Activated T-helper 1 cell treated with anti-CD3 and anti-CD28 coated beads, Interleukin-2, amount 50 U/mL, for 16 hours (primary cell): ENCODE measurements at places on chromosomes 4 and X.

GRCh38 chr4:106854569-106855351, 181.4 kb downstream of the DKK2 start:
- DNase-seq: no peak

DNA sequence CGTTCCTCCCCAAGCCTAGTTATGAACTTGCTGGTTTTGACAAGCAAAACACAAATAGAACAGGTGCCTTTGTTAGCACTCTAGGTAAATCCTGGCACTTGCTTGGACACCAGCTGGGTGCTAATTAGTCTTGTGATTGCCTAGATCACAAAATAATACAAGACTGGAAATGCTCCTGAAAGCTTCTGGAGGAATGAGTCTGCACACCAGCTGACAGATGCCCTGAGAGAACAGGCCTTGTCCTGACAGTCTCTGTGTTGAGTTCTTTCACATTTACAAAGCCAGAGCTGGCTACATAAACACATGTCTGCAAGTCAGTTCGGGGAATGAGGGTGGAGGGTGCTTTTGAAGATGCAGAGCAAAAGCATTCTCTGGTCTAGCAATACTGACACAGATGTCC, 93.8 kb downstream of the ELOVL6 start:
- no peak for DNase-seq

DNA sequence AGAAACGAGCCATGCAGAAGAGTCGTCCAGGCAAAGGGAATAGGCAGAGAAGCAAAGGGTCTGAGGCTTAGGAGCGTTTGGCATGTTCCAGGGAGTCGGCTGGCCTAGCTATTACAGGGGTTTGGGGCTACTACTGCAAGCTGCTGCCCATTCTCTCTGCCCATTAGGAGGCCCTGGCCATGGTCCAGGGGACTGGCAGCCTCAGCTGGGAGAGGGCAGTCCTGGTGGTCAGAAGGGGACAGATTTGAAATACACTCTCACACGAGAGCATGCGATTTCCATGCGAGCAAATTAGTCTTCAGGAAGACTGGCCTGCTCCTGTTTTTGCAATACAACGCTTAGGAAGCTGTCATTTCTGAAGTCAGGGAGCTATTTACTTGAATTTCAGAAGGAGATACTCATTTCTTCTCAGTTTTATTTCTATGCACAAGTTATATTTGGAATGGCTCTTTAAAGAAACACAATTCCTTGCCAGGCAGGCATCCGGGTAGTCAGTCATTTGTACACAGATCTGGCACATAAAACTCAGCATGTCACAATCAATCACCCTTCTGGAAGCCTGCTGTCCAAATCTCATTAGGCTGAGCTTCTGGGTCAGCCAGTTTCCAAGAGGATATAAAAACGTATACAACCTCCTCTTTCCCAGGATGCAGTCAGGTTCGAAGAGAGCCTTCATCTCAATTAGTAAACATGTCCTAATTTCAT, 27.0 kb downstream of the PROM1 start:
- DNase-seq: no peak

DNA sequence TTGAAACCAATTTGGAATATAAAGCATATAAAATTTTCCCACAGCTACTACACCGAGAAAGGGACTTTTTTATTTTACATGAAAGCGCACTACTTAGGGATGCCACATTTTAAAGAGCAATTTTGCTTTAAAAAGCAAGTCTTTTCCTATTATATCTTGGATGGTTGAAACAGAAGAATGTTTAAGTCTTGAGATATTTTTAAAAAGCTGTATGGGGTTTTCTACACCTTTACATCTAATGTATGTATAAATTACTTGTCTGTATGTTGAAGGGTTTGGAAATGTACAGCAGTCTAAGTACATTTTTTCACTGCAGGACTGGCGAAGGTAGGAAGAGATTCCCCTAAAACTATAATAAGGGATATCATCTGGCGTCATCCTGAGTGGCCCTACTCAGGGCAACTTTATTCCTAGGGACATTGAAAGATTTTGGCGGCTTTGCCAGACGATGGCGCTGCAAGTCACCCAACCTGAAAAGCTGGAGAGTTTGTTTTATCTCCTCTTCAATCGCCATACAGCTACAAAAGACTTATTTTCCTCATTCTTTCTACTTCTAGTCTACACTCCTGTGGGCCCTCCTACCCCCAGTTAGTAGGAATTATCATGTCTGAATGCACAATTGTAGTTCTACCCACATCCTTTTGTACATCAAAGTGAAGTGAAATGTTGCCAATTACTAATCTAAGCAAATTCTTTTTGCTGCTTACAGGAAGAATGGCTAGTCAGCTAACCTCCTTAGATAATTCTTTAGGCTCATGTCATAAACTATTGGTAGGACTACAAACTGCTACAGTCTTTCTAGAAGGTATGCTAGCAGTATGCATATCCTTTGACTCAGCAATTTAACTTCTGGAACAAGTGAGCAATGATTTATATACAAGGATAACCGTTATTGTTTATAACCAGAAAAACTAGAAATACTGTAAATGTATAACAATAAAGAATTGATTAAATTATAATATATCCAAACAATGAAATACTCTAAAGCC, 782 bp upstream of the NEK1 start:
- peak; percentile 46 for DNase-seq

DNA sequence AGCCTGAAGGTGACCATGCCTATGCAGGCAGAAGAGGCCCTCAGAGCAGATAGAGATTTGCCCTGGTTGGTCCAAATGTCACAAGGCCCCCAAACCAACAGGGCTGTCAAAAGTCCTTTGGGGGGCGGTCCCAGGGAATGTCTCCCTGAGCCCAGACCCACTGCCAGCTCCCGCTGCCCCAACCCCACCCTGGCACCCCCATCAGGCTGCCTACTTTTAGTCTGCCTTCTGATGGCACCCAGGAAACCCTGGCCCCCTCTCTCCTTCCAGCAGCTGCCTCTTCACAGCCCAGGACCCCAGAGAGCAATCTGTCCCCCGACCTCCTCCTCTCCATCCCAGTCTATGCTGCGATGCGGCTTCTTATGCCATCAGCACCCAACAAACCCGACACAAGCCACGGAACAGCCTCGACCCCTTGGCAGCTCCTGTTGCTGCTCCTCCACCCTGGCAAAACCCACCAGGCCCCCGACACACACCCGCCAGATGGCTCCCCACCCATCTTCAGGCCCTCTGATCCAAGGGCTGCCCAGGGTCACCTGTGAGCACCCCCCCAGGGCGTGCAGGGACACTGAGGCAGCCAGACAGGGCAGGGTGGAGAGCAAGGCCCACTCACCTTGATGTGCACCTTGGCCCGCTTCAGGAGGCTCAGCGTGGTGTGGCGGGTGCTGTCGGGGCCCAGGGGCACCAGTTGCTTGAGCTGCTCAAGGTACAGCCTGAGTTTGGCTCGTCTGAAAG, 9.9 kb downstream of the MXD4 start:
- DNase-seq: no peak

DNA sequence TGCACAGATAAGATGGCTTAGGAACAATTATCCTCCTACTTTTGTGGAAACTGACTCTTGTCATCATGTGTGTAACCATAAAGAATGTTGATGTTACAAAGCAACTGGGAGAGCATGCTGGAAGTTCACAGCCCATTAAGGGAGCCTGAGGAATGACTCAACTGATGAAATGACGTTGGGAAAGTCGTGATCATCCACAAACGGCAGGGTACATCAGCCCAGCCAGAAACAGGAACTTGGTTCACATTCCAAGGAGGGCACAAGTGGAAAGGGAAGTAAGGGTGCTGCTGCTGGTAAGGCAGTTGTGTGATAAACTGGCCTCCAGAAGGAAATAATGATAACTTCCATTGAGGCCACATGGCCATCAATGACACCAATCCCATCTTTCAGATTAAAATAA, 6.7 kb downstream of the TEC start:
- DNase-seq: no peak

GRCh38 chrX:17374619-17375366, at the start of gene NHS:
Gene NHS (plus strand): TSS chrX:17375200. CDS start chrX:17375758, 558 bp downstream.
- DNase-seq: no peak

- no peak for DNase-seq
Observed at GRCh38 chr4:155914782-155915181, 11.3 kb downstream of the TDO2 start.

DNA sequence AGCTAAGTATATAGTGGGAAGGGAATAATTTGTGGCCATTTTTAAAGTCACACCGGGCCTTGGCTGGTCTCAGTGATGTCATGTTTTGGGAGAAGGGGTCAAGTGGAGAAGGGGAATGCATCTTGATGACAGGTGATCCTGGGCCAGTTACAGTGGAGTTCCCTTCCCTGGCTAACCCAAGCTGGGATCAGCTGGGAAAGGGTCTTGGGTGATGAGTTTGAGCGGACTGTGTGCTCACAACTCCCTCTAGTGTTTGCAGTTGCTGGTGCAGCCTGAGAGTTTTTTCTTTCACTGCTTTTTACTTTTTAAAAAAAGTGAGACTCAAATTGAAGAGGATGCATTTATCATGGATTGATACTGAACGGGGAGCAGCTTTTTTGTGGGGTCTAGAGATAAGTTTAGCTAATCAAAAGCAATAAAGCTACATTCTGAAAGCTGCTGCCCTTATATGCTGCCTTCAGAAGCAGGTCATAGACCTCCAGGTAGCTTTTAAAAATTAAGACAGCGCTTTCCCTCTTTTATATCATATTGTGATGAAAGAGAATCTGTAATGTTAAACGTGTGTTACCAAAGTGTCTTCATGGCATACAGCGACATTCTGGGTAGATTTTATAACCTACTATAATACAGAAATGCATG, 164.7 kb downstream of the DCLK2 start:
- DNase-seq: no peak

GRCh38 chr4:38290366-38290765, 330.2 kb downstream of the PTTG2 start:
- DNase-seq: no peak

DNA sequence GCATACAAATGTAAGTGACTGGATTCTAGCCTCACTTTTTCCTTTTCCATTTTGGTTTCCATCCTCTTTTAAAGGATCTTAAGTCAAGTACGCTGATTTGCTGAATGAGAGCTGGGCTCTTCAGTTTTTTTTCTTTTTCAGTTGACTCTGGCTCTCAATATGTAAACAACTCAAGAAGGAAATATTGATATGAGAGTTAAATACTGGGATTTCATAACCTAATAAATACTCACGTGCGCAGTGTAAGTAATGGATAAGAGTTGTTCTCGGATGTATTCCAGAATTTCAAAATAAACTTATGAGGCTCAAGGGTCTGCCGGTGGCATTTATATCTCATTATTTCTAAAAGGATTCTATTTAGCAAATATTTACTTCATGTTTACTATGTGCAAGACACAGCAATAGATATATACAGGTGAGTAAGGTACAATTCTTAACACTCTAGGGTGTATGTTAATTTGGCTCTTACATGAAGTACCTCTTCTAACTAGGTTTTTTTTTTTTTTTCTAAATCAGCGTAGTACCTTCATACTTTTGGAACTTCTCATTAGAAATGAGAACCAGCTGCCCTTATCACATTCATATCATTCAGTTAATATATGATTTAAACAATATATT, 11.0 kb upstream of the MAGEB10 start:
- DNase-seq: no peak

GRCh38 chrX:152313529-152314302, 137.4 kb downstream of the GABRA3 start:
- no peak for DNase-seq

DNA sequence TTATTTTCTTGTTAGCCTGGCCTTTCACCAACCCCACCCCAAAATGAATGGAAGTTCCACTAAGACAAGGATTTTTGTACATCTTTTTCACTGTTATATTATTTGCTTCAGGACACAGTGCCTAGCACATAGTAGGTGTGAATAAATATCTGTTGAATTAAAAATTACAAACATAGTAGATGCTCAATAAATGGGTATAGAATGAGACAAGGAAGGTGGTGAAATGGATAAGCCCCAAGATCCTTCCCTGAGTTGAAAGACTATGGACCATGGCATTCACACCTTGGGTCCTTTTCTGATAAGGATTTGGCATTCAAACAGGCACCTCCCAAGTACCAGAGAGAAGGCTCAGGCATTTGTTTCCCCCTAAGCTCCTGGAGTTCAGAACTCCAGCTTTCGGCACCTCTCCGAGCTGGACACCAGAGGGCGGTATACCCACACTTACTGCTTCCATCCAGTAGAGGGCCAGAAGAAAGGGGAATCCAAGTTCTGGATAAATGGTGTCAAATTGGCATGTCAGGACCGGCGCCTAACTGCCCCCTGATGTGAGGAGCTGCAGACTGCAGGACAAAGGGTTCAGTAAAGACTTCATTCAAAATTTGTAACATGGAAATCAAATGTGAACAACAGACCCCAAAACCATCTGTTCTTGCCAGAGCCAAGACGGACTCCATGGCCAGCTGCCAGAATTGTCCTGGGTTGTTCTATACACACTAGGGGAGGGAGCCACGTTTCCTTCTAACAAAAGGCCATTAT, 193.0 kb downstream of the GPC3 start:
- peak; percentile 5 for DNase-seq

DNA sequence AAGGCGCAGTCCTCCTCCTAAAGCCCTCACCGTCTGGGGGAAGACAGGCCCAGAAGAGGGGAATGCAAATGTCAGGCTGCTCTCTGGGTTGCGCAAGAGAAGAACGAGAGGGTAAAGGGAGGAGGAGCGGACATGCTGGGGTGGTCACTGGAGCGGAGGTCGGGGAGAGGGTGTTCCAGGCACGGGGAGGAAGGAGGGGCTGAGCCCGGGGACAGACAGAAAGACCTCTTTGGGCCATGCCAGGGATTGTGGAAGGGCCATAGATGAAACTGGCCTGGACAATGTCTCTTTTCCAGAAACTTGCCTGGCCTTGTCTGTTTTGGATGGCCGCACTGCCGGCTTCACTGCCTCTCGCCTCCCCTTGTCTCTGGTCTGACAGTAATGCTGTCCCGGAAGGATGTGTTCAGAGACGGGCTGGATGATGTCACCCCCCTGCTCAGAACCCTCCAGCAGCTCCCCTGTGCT, 121.0 kb downstream of the SORCS2 start:
- no peak for DNase-seq

GRCh38 chrX:101029665-101030064, 22.2 kb downstream of the TRMT2B start:
- no peak for DNase-seq

- no peak for DNase-seq
Observed at GRCh38 chr4:182380771-182381181, 137.6 kb downstream of the TENM3 start.

DNA sequence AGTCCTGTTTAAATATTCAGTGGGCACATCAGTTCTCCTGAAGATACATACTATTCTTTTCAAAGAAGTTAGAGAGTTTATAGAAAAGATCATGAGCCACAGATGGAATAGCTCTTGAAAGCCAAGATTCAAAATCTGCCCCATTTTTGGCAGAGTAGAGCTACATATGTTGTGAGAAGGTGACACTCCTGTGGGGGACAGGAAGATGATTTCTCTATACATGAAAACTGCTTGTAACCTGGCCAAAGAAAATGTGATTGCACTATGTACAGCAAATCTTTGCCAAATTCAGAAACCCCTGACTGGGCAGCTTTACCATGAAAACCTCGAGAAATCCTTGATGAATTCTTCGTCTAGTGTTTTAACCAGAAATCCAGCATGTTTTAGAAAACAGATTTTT, 44.9 kb downstream of the GPM6A start:
- no peak for DNase-seq

- DNase-seq: no peak
Observed at GRCh38 chr4:122341886-122342285, 36.9 kb upstream of the ADAD1 start.

GRCh38 chr4:43126595-43126994, 234.1 kb downstream of the GRXCR1 start:
- DNase-seq: no peak

- DNase-seq: no peak
Observed at GRCh38 chrX:39905946-39906345, 191.8 kb downstream of the BCOR start.
